ENCODE measurements at places on chromosomes 4 and X.

- DNase-seq = no peak
These were observed 1.9 kb downstream of the BCORL1 start for GRCh38 chrX:129984111-129984958.

- DNase-seq = no peak
These were observed 743.5 kb downstream of the ARAP2 start for GRCh38 chr4:35500812-35501211.

GRCh38 chr4:165475706-165476070 lies 96.9 kb downstream of the CPE start:
- DNase-seq = no peak

- no peak for DNase-seq
These were observed at the start of gene HPGD for GRCh38 chr4:174522183-174523024. Gene HPGD (minus strand): TSS chr4:174522488. CDS start chr4:174522451, 37 bp downstream.

- DNase-seq = no peak
These were observed 92.1 kb downstream of the AFF1 start for GRCh38 chr4:87026800-87027495.

GRCh38 chr4:135316266-135316779 lies 1114.7 kb upstream of the PABPC4L start:
- no peak for DNase-seq

- no peak for DNase-seq
These were observed 64.3 kb downstream of the FRAS1 start for GRCh38 chr4:78121338-78121904.

- DNase-seq = no peak
These were observed 54.6 kb upstream of the TACR3 start for GRCh38 chr4:103774326-103774825.

- no peak for DNase-seq
These were observed 41.5 kb upstream of the PTCHD1 start for GRCh38 chrX:23292988-23293651.

DNA sequence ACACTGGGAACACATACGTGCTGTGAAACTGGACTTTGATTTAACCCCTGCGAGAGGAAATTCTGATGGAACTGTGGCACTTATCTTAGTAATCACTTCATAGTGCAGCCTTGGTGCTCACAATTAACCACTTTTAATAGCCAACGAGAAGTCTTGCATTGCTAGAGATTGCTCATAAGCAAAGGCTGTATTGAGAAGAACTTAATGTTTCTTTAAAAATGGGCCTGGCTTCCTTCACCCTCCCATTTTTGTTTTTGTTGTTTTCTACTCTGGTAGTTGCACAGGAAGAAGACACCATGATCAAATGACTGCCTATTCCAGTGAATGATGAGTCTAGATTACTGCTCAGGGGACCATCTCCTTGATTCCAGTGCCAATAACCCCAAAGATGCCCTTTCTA lies 52.5 kb upstream of the NKAP start:
- DNase-seq = no peak

DNA sequence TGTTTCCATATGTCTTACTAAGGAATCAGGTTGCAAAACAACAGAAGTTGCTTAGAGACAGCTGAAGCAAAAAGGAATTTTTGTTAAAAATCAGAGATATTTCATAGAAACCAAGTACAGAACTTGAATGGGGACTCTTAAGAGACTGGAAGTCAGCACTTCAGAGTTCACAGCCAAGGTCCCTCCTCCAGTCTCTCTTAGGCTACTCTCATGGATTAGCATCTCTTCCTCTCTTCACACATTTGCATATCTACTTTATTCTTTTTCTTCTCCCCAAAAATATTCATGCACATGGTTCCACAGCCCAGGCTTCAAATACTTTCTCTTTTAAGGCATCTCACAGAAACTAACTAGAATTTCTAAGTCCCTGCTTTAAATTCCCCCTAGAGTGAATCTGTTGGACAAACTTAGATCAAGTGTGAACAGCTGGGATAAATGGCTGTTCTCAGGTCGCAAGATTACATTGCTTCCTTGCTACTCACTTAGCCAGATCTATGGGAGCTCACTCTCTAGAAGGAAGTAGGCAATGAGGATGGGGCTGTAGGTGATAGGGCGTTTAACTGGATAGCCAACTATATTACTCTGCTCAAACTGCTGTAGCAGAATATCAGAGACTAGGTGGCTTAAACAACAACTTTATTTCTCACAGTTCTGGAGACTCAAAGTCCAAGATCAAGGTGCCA lies 73.7 kb upstream of the GALNT7 start:
- DNase-seq = no peak

DNA sequence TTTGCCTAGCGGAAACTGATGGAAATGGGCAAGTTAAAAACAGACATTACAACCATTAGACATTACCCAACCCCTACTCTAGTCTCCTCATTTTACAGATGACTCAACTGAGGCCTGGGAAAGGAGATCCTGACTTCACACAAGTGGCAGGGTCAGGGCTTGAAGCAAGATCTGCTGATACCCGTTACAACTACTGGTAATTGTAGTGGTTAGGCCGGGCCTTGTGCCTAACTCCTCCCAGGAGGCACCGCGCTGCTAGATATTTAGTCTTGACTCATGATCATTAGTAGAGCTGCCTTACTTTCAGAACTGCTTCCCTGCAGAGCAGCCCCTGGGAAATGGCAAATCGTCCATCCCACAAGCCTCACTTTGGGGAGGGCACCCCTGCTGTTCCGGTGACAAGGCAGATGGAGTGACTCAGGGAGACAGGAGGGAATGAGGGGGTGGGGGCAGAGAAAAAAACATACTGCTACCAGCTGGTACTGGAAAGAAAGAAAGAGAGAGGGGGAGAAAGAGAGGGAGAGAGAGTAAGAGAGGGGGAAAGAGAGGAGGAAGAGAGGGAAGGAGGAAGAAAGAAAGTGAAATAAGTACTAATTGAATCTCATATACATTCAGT lies 12.2 kb downstream of the ARHGEF6 start:
- no peak for DNase-seq

DNA sequence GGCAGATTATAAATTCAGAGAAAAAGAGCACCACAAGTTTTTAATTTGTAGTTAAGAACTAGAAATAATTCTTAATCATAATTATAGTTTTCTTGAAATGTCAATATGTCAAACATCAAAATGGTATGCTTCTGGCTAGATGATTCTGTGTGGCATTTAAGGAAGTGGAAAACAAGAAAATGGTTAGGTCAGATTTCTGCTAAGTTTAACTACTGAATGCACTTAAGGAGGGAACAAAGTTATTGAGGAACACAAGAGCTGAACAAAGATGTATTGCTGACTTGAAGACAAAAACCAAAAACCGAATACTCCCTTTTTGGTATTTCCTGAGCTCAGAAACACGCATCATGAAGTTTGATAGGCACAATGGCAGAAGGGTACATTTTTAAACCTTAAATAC lies 58.7 kb upstream of the GPR34 start:
- DNase-seq = no peak

- DNase-seq = no peak
These were observed 49.5 kb downstream of the JADE3 start for GRCh38 chrX:46961574-46962283.

DNA sequence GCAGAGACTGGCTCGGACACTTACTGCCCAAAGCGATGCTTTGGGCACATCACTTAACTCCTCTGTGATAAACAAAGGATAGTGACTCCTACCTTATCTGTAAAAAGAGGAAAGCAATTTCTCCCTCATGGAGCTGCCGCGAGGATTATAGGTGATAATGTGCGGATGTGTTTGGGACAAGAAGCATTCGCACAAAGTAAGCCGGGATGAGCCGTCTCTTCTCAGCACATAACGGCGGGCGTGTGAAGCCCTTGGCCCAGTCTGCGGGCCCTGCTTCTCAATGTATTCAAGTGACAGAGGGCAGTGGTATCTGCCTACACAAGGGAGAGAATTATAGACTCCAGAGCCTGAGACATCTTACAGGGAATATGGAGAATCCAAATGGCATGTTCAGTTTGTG lies 550.3 kb upstream of the CPEB2 start:
- DNase-seq = no peak

GRCh38 chr4:161555689-161556660 lies 607.8 kb downstream of the FSTL5 start:
- no peak for DNase-seq

GRCh38 chr4:85701861-85702321 lies 226.9 kb downstream of the ARHGAP24 start:
- DNase-seq = no peak

DNA sequence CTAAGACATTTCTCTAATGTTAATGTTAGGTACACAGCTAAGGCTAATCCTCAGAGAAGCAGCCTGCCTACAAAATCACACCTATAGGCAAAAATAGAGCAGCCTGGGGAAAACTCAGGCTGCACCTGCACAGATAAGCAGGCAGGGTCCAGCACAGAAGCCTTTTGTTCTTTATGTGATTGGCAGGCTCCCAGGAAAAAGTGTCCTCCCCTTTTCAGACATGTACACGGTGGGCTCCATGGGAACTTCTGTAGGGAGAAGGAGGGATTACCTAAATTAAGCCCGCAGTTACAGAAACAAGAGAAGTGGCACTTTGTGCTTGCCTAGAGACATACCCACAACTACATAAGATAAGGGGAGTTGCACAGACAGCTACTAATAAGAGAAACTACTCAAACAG lies 4.0 kb upstream of the HSPA4L start:
- no peak for DNase-seq

DNA sequence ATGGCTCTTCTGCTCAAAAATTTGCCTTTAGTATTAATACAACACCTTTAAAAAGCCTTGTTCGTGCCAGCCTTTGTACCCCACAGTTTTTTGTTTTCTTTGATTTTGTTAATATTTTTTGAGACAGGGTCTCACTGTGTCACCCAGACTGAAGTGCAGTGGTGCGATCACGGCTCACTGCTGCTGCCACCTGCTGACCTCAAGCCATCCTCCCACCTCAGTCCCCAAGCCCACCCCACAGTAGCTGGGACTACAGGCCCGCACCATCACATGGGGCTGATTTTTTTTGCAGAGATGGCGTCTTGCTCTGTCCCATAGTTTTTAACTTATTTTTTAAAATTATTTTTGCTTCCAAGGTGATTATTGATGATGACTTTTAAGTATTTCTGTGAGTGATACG lies 134.0 kb downstream of the HTR2C start:
- DNase-seq = no peak

DNA sequence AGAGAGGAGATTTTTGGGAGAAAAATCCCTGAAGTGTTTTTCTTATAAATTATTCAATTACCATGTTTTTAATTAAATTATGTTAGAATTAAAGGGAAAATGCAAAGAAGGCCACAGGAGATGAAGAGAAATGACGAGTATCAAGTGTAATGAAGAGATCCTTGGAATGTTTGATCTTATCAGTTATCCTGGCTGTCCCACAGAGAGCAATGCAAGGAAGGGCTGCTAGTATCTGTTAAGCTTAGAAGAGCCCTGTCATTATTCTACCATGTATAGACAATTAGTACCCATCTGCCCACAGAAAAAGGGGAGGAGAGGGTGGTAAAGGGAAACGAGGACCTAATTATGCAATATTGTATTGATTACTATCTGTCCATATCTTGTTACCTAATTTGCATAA lies 257.1 kb downstream of the BANK1 start:
- DNase-seq = no peak

- no peak for DNase-seq
These were observed 558.1 kb downstream of the IL1RAPL1 start for GRCh38 chrX:29145316-29145715.

- no peak for DNase-seq
These were observed 140.0 kb downstream of the DHRSX start for GRCh38 chrX:2360731-2361130.

GRCh38 chrX:153336121-153336894 lies 2.4 kb downstream of the ZNF275 start:
- DNase-seq = no peak

DNA sequence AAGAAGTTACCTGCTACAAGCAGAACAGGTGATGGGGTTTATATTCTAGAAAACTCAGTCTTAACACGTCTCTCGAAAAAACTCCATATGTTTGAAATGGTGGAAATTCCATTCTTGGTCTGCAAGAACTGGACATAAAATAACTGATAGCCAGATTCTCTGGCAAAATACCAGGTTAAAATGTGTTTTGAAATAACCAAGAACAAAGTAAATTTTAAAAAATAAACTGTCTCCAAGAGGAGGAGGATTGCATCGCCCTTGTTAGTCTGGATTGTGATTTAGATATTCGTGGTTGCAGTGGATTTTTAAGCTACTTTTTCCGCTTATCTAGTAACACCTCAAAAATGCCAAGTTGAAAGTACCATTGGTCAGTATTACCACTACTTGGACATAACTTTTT lies 40.8 kb downstream of the CENPU start:
- no peak for DNase-seq

DNA sequence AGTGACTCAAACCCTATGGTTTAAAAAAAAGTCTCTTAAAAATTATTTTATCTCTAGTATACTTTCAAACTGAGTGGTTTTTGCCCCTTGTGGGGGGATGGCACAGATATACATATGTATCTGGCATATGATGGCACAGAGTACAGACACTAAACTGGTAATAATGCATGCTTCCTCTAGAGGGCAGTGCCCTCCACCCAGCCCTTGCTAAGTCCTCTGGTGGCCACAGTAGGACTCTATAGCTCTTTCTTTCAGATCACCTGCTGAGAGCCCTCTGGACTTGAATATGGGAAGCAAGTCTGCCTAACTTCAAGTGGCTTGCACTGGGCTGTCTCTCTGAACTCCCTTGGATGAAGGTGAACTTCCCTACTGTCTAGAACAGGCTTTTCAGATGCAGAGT lies 66.3 kb downstream of the TSPAN7 start:
- DNase-seq = no peak

GRCh38 chr4:182090186-182090585 lies 153.0 kb upstream of the TENM3 start:
- no peak for DNase-seq

GRCh38 chr4:138037696-138038095 lies 204.5 kb downstream of the SLC7A11 start:
- no peak for DNase-seq

DNA sequence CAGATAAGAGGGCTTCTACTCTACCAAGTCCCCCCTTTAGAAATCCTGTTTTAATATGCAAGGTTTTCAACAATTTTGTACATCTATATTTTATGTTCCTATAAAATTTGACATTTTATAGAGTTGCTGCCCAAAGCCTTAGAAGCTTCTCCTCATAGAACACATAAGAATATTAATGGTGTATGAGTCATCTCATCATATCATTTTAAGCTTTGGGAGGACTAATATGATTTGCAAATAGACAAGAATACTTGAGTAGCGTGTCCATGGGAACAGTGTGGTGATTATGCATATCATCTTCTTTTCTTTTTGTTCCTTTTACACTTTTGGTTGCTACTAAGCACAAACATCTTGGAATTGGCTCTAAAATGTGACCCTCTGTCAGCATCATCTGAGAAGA lies 56.7 kb upstream of the HUWE1 start:
- DNase-seq = no peak

GRCh38 chrX:48960291-48960690 lies 2.9 kb upstream of the OTUD5 start:
- DNase-seq = no peak

GRCh38 chr4:140609548-140610425 lies 41.0 kb upstream of the UCP1 start:
- no peak for DNase-seq

- no peak for DNase-seq
These were observed 68.7 kb downstream of the CRMP1 start for GRCh38 chr4:5824227-5824626.

- no peak for DNase-seq
These were observed 28.1 kb downstream of the PPP4R3C start for GRCh38 chrX:27435031-27435430.

All from cortex of kidney (tissue), 1 donor.